ENCODE measurements at places on chromosomes 5 and 9. TPM values are rescaled to one million over a fixed set of nuclear protein-coding genes. Genes with fewer than 3 reads are reported as not detected.

The LCN2 gene
- not detected for total RNA-seq

GRCh38 chr9:101333490-101333889 lies 51.3 kb downstream of the BAAT start:
- DNase-seq, result no peak

DNA sequence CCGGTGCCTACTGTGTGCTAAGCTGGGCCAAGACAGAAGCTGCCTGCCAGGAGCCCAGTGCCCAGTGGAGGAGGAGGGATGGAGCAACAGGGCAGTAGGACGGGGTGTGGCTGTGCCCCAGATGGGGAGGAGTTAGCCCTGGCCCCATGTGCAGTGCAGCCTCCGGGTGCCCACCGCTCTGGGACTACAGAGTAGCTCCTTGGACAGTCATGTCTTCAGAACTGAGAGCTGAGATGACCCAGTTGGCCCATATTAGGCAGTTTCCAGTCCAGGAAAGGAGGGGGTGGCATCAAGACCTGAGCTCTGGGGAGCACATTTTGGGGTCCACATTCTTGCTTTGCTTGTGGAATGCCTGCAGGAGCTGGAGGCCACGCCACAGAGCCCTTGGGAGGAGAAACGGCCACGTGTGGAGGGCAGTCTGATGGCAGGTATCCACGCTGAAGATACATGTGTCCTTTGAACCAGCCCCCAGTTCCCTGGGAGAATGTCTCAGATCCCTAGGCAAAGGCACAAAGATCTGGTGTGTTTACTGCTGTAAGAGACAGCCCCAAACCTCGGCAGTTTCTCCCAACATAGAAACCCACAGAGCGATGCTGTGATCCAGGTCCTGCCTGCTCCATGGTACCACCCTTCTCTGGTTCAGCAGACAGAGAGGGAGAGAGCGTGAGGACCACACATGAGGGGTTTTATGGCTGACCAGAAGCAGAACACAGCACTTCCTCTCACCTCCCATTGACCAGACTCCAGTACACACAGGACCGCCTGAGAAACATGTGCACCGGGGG lies 46.8 kb upstream of the FCN1 start:
- no peak for DNase-seq

- no peak for DNase-seq
These were observed 4.4 kb upstream of the TENT4A start for GRCh38 chr5:6708814-6709213.

- no peak for DNase-seq
These were observed 143.3 kb downstream of the ALDH1A1 start for GRCh38 chr9:72809586-72809985.

Data from pulmonary artery endothelial cell (primary cell).